ENCODE measurements at places on chromosomes 6 and 20.
A peak's percentile ranks its signal among the peaks of the same experiment; 100 is the strongest.

GRCh38 chr20:41571006-41571405 lies 47.2 kb downstream of the CHD6 start:
- DNase-seq = no peak

DNA sequence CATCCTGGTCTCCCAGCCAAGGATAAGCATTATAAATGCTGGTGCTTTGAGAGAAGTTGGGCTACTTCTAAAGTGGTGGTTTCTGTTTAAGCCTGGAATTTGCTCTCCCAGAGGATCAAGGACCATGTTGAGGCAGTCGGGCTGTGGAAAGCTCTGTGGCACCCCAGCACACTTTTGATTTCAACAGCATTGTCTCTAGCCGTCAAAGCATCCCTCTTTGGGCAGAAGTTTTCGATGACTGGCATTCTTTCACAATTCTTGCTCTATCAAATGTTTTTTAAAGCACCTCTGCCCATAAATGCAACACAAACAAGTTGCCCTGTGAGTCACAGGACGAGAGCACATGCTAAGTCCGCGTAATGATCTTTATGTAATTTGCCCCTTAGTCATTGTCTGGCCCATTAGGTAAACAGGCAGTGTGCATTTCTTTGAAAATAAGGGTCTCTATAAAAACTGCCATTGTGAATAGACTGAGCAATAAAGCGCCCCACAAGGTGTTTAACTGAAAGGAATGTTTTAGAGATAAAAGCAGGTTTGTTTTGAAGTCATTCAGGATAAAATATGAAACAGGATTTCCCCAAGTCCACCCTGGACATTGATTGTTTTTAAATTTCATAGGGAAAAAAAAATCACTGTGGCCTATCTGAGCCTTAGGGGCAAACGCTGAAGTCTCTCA lies 44.7 kb upstream of the FOXQ1 start:
- DNase-seq = peak; percentile 92

- DNase-seq = no peak
Observed at GRCh38 chr6:166705069-166705468, 78.0 kb upstream of the RPS6KA2 start.

DNA sequence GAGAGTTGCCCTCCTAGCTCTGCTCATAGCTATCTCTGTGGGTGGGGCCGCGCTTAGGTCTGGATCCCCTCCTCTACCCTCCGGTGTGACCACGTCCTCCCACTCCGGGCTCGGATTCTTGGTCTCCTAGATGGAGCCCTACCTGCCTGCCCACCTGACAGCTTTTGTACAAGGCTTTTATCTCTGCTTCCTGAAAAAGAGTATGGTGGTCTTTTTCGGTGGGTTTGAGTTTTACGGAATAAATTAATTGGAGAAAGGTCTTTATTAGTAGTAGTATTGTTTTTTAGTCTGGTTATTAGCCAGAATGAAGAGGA lies 773 bp downstream of the SMAP1 start:
- DNase-seq = no peak

GRCh38 chr6:2543321-2543720 lies 207.4 kb downstream of the MYLK4 start:
- DNase-seq = no peak

GRCh38 chr6:70622461-70622860 lies 45.2 kb upstream of the SMAP1 start:
- no peak for DNase-seq

- DNase-seq = no peak
Observed at GRCh38 chr20:62550087-62550632, 74.4 kb upstream of the GATA5 start.
